ENCODE measurements at places on chromosomes 3 and 15.

- DNase-seq, result no peak
Observed at GRCh38 chr3:107416886-107417285, 39.6 kb downstream of the CCDC54 start.

GRCh38 chr15:41104234-41104633 lies 11.8 kb downstream of the INO80 start:
- no peak for DNase-seq

GRCh38 chr3:24773798-24774197 lies 279.1 kb upstream of the THRB start:
- no peak for DNase-seq

GRCh38 chr3:193835414-193835813 lies 242.4 kb downstream of the OPA1 start:
- DNase-seq, result no peak

GRCh38 chr3:121075191-121075590 lies 167.2 kb downstream of the STXBP5L start:
- DNase-seq, result no peak

DNA sequence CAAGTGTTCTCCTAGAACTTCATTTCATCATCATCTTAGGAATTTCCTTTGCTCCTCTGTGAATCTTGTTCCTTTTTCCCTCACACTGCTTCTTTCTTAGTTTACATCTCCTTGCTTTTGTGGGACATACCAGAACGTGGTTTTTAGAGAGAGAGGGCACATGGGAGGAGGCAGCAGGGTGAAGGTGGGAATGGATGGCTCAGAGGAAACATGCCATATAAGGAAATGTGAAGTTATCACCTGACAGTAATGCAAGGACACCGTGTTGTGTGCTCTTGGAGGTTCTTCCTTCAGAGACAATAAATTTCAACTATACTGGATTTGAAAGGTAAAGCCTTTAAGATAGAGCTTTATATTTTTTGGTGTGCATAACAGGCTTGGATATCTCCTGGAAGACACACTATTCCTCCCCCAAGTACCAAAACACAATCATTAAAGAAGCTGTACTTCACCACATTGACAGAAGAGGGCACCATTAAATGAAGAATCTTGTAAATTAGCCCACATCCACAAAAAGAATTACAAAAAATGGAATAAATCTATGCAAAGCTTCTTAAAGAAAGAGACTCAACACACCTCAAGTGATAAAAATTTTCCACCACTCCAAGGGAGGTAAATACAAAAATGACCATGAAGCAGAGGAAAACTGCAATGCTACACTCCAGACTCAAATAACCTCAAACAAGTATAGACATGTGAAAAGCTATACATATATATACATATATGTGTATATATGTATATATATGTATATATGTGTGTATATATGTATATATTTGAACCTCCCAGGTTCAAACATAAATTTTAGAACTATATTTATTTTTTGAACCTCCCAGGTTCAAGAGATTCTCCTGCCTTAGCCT lies 26.1 kb downstream of the RPL39L start:
- DNase-seq, result no peak

- no peak for DNase-seq
Observed at GRCh38 chr3:76049776-76050175, 264.4 kb upstream of the ZNF717 start.

- DNase-seq, result no peak
Observed at GRCh38 chr3:4515916-4516579, 22.9 kb downstream of the ITPR1 start.

- DNase-seq, result no peak
Observed at GRCh38 chr15:100784493-100785180, 95.0 kb upstream of the ALDH1A3 start.

DNA sequence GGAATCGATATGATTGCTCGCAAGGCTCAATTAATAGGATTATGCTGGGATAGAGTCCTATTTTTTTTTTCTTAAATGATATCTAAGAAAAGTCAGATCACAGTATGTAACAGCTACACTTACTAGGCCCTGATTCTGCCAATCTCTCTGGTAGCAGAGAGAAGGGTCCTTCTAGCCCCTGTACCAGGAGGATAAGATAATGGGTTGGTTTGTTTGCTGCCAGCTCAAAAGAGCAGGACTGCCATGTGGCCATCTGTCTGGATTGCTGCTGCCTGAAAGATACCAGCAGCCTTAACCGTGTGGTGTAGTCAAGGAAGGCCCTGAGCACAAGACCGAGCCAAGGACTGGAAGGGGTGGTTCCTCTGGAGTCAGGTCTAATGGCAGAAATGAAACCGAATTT lies 236.4 kb downstream of the KLF13 start:
- DNase-seq, result no peak

GRCh38 chr15:45162771-45163507 lies 24.8 kb downstream of the SHF start:
- peak; percentile 58 for DNase-seq

GRCh38 chr3:76986876-76987474 lies 52.9 kb upstream of the ROBO2 start:
- DNase-seq, result no peak

- DNase-seq, result no peak
Observed at GRCh38 chr3:104347291-104347690, 1019.4 kb upstream of the ALCAM start.

DNA sequence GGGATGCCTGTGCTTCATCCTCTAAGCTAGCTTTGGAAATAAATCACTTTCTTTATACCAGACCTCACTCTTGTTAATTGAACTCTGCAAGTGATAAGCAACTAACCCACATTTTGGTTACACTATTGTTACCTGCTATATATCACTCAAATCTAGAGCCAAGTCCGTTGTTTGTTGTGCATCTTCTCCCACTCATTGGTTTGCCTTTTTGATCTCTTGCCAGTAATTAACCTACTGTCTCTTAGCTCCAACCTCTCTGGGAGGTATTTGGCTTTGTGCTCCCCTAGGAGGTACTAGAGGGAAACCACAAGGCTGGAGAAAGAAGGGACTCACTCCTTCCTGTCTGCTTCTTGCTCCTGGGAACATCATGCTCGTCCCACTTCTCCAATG lies 12.8 kb upstream of the CRBN start:
- no peak for DNase-seq

- no peak for DNase-seq
Observed at GRCh38 chr3:142888099-142888480, 793 bp downstream of the PCOLCE2 start.

- DNase-seq, result no peak
Observed at GRCh38 chr3:96330795-96331194, 483.6 kb upstream of the EPHA6 start.

- DNase-seq, result no peak
Observed at GRCh38 chr3:159733194-159733860, 255.3 kb upstream of the IL12A start.

DNA sequence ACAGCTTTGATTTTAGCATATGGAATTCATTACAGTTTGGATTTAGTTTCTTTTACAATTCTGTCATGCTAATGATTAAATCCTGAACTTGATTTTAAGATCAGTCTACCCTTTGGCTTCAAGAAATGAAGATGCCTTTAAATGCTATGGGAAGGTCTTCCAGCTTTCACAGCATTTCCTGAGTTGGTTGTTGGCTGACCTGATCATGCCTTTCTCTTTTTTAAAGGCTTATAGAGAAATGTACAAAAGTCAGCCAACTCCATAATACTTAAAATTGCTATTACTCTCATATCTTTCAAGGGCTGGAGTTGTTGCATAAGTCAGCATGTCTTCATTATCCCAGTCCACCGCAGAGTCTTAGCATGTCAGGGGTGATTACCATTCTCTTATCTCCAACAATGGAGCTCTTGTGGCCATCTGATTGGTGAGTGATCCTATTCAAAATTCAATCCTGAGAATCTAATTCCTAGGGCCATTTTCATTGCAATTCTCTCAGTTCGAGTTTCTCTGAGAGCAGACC lies 123.8 kb downstream of the GMNC start:
- no peak for DNase-seq

GRCh38 chr3:150874666-150875219 lies 30.5 kb downstream of the MINDY4B start:
- DNase-seq, result no peak

GRCh38 chr15:57827021-57827420 lies 120.5 kb downstream of the POLR2M start:
- DNase-seq, result no peak

DNA sequence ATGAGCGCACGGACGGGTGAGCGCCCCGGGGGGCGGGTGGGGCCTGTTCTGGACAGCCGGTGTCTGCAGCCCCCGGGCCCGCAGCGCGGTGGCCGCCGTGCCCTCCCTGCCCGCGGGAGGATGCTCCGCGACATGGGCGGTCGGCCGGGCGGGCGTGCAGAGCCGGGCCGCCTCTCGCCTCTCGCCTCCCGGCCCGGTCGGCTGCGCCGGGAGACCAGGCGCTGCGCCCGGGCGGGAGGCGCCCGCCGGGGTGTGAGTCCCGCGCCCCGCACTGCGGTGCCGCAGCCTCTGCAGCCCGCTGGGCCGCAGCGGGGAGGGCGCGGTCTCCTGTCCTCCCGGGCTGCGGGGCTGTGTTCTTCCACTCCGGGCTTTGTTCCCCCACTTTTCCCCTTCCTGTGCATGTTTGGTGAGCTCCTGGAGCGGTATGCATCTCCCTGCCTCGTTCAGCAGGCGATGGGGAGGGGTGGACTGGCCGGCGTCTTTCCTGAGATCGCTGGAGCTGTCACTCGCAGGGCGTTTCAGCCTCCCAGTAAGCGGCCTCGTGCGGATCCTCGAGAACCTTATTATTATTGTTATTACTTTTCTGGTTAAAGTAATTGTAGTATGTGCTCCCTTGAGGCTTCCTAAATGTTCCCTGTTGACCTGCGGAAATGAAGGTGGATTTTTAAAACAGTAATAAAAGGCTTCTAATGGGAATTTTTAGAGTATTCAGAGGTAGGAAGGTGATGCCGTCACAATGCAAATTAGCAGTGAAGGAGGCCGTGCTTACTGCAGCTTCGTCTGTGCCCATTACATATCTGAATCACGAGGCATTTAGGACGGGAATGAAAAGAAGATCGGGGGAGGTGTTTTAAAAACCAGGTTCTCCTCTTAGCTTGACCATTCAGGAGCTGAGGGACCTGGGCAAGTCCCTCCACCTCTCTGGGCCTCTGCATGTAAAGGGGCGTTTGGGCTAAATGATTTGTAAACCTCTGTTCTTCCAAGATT lies 593 bp downstream of the TMOD2 start:
- no peak for DNase-seq
